Endothelial cell (in vitro differentiated cells): ENCODE measurements at places on chromosomes 3 and 15. TPM values are rescaled to one million over a fixed set of nuclear protein-coding genes. Genes with fewer than 3 reads are reported as not detected.

Gene EAF2
- 4.0 TPM for total RNA-seq

Gene ELL3
- total RNA-seq: 1.9 TPM

Gene SEMA3F
- total RNA-seq: 21.3 TPM

DNA sequence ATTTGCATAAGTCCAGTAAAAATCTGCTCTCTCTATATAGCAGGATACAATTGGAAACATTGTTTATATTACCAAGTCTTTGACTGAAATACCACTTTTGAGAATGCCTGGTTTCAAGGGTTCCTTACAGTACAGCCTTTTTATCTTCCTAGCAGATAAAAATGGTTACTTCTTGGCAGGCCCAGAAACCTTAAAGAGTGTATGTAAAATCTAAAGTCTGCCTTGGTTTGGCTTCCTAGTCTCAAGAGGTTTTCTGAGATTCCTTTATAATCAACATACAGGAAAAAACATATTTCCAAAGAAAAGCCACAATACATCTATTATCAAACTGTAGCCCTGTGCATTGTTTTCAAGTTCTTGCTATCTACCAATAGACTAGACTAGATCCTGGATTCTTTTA is 84.6 kb downstream of the PLSCR2 start:
- DNase-seq: no peak

- no peak for DNase-seq
Observed at GRCh38 chr3:124064050-124064449, 72.1 kb upstream of the ROPN1 start.

Gene AADAC
- total RNA-seq: not detected

Gene ACP3
- total RNA-seq: 0.44 TPM

- DNase-seq: peak; percentile 85
Observed at GRCh38 chr15:45429941-45430792, 51.8 kb upstream of the GATM start.

DNA sequence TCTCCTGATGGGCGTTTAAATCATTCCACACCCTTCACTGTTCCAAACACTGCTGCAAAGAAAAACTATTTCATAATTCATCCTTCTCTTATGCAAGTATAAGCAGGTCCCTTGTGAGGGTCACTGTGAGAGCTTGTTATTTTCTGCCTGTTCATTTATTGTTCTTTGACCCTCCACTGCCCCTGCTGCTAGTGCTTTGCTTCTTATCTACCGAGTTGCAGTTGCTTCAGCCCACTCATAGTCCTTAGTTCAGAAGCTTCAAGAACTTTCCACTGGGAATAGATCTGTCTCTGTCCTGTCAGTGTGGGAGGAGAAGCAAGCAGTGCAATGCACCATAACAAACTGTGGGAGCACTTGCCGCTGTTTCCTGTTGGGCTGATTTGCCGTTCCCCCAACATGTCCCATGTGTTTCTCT is 39.8 kb downstream of the RIOX2 start:
- no peak for DNase-seq

Gene NDN
- total RNA-seq: 54.7 TPM

DNA sequence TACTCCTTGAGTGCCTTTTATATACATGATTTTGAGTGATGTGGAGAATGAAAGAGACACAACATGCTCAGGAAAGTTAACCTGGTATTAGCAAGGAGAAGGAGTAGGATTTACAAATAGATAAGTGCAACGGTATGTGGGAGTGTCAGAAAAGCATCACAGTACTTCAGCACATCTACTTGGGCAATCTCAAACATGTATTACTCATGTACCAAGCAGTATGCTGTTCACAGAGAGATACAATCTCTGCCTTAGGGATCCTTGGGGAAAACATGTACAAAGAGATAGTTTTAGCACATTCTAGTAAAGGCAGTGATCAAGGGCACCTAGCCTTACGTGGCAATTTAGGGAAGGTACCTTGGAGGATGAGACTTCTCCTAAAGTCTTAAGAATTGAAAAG is 146.5 kb downstream of the FILIP1L start:
- no peak for DNase-seq

- no peak for DNase-seq
Observed at GRCh38 chr3:143998266-143998665, 26.6 kb downstream of the DIPK2A start.

DNA sequence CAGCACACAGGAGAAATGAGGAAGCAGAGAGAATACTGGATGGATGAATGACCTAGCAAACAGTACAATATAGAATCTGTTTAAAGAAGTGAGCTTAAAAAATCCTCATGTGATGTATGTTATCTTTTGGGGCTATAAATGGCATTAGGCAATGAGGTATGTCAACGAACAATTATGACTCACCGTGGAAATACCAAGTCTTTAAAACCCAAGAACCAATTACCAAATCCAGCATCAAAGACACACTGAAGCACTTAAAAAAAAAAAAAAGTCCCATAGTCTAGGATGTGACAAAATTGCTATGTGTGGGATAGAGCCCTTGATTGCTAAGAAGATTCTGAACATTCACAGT is 36.3 kb upstream of the HERC1 start:
- no peak for DNase-seq

GRCh38 chr3:71232175-71232679 is 351.3 kb downstream of the FOXP1 start:
- DNase-seq: no peak

DNA sequence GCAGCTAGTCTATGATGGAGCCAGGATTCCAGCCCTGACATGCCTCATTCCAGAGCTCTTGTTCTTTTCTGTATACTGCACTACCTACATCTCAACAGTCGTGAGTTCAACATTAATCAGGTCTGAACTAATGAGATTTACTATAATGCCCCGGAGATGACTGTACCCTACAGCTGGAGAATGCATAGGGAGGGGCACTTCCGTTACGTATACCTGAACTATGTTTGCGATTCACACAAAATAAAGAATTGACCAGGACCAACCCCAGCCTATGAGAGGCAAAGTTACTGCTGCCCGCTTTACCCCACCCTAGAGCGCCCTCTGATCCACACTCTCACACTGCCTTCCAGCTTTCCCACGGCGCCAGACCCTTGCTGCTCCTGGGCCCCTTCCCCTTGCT is 97.0 kb downstream of the IGF2BP2 start:
- DNase-seq: no peak

DNA sequence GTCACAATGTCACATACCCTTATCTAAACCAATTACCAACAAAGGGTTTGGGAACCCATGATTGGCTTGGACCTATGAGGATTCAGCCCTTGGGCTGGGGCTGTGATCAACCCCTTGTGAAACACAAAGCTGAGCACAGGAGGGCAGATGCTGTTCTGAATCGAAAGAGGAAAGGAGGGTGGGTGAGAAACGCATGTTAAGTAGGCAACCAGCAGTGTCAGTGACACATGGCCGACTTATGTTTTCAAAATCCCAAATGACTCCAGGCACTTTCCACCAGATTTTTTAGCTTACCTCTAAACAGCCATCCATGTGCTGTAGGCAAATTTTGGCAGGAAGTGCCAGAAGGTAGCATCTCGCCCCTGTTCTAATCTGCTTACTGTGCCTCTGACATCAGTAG is 34.1 kb upstream of the KLHL25 start:
- DNase-seq: no peak

GRCh38 chr3:20462226-20462625 is 276.2 kb upstream of the SGO1 start:
- no peak for DNase-seq

Gene CD200
- total RNA-seq: 30.9 TPM

Gene RASGRP1
- 0.49 TPM for total RNA-seq

DNA sequence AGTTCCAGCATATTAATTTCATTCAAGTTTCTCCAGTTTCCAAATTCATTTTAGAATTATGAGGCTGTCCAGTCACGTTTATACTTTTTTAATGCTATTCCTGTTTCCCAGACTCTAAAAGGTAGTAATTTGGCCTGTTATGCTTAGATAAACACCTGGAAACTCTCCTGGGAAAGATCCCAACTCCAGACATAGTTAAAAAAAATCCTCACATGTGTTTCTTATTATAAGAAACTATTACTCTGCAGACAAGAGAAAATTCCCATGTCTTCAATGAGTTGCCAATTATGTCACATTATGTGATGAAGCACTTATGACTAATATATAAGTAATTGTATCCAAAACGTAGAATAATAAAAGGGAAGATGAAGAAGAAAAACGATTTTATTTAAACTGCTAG is 137.1 kb upstream of the TMC3 start:
- DNase-seq: no peak

Gene CLDN11
- 1.8 TPM for total RNA-seq

DNA sequence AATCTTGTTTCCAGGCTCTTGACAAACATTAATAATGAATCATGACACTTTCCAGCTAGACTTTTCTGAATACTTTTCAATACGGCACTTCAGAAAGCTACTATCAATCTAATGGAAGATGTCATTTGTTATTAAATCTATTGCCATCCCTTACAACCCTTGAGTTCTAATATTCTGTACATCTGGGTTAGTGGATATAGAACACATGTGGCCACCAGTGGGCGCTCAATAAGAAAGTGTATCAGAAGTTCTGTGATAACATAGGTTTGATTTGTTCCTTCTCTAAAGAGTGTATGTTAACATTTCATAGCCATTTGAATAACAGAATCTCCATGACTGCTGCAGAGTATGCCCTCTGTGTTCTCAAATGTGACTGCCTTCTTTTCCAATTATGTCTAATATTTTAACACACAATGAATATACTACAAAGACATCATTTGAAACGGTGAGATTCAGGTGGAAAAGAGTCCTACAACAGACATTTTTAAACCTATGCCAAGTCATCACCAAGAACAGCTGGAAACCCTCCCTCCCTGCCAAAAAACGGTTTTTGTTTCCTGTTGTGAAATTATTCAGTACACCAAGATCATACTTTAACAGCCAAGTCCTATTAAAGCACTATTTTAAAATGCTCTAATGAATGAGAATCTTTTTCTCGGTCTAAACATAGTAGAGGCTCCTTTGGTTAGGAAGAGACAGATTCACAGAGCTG is 22.2 kb downstream of the ALDH1A2 start:
- DNase-seq: peak; percentile 28

Gene LHFPL4
- 0.08 TPM for total RNA-seq

Gene PPP2R3A
- total RNA-seq: 19.3 TPM

DNA sequence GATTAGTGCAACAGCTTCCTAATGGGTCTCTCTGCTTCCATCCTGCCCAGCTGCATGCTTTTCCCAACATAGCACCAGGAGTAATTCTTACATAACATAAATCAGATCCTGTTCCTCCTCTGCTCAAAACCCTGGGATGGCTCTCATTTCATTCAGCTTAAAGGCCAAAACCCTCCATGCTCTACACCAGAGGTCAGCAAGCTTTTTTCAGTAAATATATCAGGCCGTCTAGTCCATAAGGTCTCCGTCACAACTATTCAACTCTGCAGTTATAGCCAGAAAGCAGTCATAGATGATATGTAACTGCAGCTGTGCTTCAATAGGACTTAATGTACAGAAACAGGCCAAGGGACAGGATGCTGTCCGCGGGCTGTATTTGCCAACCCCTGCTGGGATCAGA is 202.8 kb upstream of the UBE2E2 start:
- no peak for DNase-seq

GRCh38 chr15:29596266-29596665 is 226.0 kb downstream of the TJP1 start:
- DNase-seq: no peak

GRCh38 chr3:105223815-105224214 is 142.9 kb upstream of the ALCAM start:
- DNase-seq: no peak

DNA sequence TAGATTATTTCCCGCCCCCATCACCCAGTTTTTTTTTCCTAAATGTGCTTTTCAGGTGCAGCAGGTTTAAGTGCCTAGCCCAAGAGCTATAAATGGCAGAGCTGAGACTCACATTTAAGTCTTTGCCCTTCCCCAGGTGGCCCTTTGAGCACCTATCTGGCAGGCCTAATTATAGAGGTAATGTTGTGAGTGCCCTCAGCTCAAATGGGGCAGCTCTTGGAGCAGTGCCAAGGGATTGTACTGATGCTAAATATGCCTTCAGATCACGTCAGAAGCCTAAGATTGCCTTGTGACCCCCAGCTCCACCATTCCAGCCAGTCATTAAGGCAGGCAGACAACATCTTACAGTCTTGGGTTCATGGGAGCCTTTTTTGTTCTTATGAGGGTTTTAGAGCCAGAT is 159.5 kb downstream of the RPLP1 start:
- no peak for DNase-seq

Gene ISLR2
- total RNA-seq: 0.21 TPM

DNA sequence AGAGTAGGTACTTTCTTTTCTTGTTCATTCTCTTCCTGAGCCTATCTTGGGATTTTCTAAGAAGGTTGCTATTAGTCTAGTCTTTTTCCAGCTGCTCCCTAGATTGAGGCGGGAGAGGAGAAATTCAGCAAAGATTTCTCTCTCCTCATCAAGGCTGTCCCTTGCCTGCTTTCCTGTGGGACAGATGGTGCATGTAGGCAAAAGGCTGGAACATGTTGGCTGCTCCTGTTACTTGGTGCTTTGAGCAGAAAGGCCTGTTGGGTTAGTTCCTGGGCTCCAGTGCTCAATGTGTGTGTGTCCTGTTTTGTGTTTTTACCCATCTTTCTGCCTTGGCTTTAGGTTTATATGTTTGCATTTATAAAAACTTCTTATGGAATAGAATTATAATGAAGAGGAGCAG is 9.1 kb upstream of the SNRPN start:
- no peak for DNase-seq

GRCh38 chr3:63228677-63229076 is 49.4 kb upstream of the SYNPR start:
- DNase-seq: peak; percentile 38

Gene DPPA4
- total RNA-seq: 80.5 TPM

DNA sequence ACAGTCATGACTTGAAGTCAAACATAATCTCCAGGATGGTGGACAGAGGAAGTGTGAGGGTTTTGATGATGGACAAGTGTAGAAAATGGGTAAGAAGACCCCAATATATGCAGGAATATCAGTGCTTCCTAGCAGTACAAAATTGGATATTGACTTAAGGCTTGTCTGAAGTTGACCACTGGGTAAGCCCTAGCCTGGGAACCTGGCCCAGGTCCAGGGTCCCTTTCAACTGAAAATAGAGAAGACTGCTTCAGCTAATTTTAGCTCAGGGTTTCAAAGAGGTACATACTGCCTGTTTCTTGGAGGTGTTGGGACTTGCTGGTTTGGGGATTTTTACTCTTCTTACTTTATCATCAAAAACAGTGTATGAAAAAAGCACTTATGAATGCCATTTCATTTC is 4.7 kb downstream of the NR1D2 start:
- no peak for DNase-seq

Gene RAP2B
- total RNA-seq: 33.7 TPM

- DNase-seq: no peak
Observed at GRCh38 chr3:194876403-194877095, 190.9 kb downstream of the FAM43A start.
